ENCODE measurements at places on chromosomes 3 and 15. TPM values are rescaled to one million over a fixed set of nuclear protein-coding genes. Genes with fewer than 3 reads are reported as not detected.

- no peak for DNase-seq
Observed at GRCh38 chr3:165754219-165755007, 82.8 kb downstream of the BCHE start.

GRCh38 chr15:68277131-68277602 is 378 bp upstream of the FEM1B start:
- DNase-seq = no peak

- no peak for DNase-seq
Observed at GRCh38 chr3:134466331-134466730, 19.5 kb downstream of the ANAPC13 start.

- peak; percentile 79 for DNase-seq
Observed at GRCh38 chr3:152524198-152525140, 255.7 kb downstream of the MBNL1 start.

- DNase-seq = no peak
Observed at GRCh38 chr3:183484431-183485075, 56.1 kb upstream of the MCF2L2 start.

GRCh38 chr3:183551930-183552329 is 3.6 kb downstream of the KLHL6 start:
- DNase-seq = no peak

- no peak for DNase-seq
Observed at GRCh38 chr15:70556779-70557178, 206.6 kb downstream of the UACA start.

GRCh38 chr3:49910409-49911123 is 6.9 kb upstream of the MST1R start:
- DNase-seq = no peak

GRCh38 chr3:77467702-77468625 is 428.1 kb downstream of the ROBO2 start:
- no peak for DNase-seq

DNA sequence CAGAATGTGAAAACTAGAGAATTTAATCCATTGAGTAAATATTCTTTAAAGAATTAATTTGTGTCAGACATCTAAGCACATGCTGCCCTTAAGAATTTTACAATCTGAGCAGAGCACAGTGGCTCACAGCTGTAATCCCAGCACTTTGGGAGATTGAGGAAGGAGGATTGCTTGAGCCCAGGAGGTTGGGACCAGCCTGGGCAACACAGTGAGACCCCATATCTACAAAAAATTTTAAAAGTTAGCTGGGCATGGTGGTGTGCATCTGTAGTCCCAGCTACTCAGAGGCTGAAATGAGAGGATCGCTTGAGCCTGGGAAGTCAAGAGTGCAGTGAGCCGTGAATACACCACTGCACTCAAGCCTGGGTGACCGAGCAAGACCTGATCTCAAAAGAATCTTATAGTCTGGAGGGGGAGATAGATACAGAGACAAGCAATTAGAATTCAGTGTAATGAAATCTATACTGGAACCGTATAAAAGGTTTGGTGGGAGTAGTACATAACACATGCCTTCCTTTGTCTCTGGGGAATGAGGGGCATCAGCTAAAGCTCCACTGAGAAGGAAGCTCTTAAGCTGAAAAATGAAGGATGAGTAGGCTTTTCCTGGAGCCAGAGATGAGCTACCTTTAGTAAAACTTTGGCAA is 21.2 kb downstream of the ATP11B start:
- DNase-seq = no peak

- no peak for DNase-seq
Observed at GRCh38 chr15:47570044-47570443, 147.3 kb upstream of the SEMA6D start.

- DNase-seq = no peak
Observed at GRCh38 chr3:54331341-54331740, 209.0 kb downstream of the CACNA2D3 start.

GRCh38 chr3:127264794-127265514 is 22.9 kb downstream of the PRR20G start:
- no peak for DNase-seq

DNA sequence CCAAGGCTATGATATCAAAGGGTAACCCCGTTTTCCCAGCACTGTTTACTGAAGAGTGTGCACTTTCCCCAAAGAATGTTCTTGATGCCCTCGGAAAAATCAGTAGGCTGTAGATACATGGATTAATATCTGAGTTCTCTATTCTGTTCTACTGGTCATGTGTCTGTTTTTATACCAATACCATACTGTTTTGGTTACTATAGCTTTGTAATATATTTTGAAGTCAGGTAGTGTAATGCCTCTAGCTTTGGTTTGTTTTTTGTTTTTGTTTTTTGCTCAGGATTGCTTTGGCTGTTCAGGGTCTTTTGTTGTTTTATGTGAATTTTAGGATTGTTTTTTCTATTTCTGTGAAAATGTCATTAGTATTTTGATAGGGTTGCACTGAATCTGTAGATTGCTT is 95.1 kb downstream of the PLD1 start:
- DNase-seq = no peak

GRCh38 chr15:62889734-62890505 is 152.6 kb upstream of the TPM1 start:
- peak; percentile 62 for DNase-seq

Gene THAP10
- 0.87 TPM for total RNA-seq

Gene SMCO1
- total RNA-seq = not detected

Gene ALG3
- total RNA-seq = 15.5 TPM

Gene P2RY12
- total RNA-seq = not detected

Gene SLC26A6
- total RNA-seq = 8.3 TPM

Gene MYLK
- total RNA-seq = 21.6 TPM
